ENCODE measurements at places on chromosomes 7 and 10.

GRCh38 chr10:48806342-48806741 lies 121.7 kb downstream of the WDFY4 start:
- DNase-seq = no peak

DNA sequence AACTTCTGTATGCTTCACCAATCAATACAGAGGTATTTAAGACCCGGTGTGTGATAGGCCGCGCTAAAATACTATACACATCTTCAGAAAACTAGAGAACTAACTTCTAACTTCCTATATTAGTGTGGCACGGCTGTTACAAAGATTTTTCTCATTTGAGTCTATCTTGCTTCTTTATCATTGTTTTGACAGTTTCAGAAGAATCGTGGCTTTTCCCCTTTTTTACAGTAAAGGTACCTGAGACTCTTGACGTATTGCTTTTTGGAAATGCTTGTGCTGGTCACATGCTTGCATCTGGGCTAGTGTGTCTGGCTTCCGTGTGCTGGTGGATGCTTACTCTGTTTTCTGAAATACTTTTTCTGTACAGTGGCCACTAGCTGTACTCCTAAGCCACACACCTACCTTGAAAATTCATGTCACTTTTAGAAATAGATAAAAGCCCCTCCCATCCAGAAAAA lies 12.7 kb downstream of the IKZF1 start:
- DNase-seq = no peak

- peak; percentile 23 for DNase-seq
Observed at GRCh38 chr10:102775935-102776669, 32.4 kb downstream of the WBP1L start.

- DNase-seq = no peak
Observed at GRCh38 chr7:4724648-4725013, 42.5 kb downstream of the FOXK1 start.

DNA sequence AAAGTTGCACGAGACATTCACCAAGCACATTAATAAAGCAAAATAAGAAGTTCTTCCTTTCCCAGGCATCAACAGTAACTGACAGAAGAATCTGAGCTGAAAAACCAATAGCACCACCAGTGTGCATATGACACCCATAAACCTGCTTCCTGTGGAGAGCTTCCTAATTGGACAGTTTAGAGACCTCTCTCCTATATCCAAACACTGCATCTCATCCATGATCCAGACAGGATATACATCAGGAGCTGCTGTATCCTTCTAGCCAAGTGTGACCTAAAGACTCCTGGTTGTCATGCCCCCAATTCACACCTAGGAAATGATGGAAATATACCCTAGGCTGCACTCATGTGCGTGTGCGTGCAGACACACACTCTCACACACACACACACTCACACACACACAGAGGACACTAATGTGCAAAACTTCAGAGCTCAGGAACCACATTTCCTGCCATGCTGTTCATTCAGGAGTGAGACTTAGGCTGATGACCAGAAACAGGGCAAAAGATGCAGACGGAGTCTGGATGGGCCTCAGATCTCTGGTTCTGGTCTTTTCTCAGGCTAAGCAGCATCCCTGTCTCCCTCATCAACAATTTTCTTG lies 58.0 kb downstream of the MAP3K8 start:
- no peak for DNase-seq

- DNase-seq = no peak
Observed at GRCh38 chr10:18294633-18295032, 154.4 kb downstream of the CACNB2 start.

DNA sequence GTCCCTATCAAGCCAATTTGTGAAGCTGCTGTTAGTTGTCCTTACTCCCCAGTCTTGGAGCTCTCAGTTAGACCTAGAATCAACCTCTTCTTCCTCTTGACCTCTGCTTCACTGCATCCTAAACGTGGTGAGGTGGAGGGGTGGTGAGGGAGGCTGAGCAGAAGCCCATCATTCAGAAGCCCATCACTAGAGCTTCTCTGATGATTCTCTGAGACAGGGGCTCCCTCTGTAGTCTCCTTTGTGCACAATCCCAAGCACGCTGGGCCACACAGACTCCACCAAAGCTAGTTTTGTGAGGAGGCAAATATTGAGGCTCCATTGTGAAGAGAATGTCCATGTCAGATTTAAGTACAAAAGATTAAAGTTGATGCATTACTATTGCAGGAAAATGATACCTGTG lies 163.8 kb upstream of the PRSS1 start:
- no peak for DNase-seq

DNA sequence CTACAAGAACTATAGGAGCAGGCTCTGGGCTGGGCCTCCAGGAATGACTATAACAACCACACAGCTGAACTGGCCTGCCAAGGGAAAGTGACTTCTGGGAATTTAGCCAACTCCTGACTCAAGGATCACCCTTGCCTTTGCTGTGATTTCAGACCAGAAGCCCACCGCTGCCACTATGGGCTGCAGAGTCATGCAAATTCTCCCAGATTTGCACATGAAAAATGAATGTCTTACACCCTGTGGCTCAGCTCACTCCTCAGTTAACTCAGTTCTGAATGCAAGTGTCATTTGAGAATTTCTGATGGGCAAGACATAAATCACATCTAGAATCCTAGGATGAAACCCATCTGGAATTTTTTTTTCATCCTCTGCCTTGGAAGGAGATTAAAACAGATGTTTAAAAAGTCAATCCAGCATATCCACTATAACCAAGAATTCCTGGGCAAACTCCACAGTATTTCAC lies 186.5 kb upstream of the BET1 start:
- no peak for DNase-seq

GRCh38 chr7:67346876-67347275 lies 350.2 kb downstream of the TYW1 start:
- DNase-seq = no peak

GRCh38 chr10:59635502-59636290 lies 74.0 kb downstream of the SLC16A9 start:
- DNase-seq = no peak

DNA sequence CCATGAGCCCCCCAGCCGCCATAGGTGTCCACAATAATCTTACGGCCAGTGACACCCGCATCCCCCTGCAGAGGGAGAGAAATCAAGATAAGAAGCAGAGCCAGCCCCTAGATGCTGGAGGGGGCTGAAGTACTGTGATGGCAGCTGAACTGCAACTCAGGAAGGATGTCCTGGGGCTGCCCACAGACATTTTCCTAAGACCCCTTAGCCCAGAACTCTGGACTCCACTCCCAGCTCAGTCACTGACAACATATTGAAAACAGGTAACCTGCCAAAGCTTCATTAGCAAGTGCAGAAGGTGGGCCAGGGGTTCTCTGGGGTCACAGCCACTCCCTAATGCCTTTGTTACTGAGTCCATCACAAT lies 14.3 kb downstream of the MAT1A start:
- DNase-seq = no peak

DNA sequence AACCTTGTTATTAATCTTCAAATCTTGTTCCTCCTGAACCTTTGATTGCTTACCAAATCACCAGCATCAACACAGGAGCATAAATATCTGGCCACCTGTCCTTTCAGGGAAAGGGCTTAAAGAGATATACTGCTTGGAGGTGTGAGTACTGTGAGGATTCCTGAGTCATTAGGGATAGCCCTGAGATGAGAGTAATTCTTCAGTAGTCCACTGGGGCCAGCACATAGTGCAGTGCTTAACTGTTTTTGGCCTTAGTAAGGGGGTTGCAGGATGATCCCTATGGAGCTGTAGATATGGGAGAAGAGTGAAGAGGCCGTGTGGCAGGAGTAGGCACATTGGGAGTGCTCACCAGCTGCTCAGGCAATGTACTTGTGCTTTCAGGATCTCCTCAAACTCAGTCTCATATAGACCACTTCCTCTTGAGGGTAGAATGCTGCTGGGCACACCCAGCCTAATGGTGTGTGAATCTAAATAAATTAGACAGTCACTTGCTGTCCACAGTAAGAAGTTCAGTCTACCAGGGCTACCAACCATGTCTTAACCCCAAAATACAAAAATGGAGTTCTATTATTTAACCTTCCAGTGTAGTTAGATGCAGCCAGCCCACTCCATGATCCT lies 26.5 kb upstream of the GPR141 start:
- no peak for DNase-seq

DNA sequence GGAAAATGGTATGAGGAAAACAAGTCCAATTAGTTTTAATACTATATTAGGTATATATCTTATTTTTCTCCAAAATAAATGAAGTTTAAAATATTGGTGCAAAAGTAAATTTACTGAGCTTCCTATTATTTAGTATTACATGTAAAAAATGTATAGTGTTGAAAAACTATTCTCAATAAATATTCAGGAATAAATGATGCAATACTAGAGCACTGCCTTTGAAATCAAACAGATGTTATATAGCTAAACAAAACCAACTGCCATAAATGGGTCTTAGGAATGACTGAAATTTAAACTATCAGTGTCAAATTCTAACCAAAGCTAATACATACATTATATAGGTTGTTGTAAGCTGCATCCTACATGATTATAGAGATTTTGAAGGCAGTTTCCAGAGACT lies 1434.0 kb upstream of the LRRTM3 start:
- DNase-seq = no peak

GRCh38 chr10:125177641-125178640 lies 17.6 kb upstream of the CTBP2 start:
- DNase-seq = no peak

- no peak for DNase-seq
Observed at GRCh38 chr10:27736396-27736795, 9.2 kb downstream of the MKX start.

DNA sequence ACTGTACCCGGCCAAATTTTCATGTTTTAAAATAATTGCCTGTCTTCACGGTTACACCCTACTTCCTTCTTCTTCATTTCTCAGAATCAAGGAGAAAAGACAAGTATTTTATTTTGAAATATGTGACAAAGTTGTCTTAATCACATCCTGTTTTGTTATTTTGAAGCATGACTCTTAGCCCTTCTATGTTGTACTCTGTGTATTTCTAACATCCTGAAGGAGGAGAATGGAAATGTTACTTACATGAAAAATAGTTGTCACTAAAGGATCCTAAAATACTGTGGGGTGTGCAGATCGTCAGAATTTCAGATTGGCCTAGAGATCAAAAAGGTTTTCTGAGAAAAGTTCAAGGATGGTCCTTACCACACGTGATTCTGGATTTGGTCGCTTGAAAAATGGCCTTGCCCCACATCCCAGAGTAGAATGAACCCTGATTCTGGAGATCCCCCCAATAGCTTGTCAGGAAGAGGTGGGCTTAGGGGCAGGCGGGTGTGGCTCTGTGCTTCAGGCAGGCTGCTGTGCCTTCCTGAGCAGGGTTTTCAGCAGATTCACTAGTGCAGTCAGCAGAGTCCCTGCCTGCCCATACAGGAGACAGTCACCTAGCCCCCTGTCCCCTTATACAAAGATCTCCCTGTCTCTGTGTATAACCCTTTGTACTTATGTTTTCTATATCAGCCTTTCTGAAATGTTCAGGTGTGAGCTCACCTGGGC lies 8.6 kb downstream of the UPP1 start:
- DNase-seq = no peak

- DNase-seq = no peak
Observed at GRCh38 chr10:112404617-112405016, 30.7 kb downstream of the ACSL5 start.

DNA sequence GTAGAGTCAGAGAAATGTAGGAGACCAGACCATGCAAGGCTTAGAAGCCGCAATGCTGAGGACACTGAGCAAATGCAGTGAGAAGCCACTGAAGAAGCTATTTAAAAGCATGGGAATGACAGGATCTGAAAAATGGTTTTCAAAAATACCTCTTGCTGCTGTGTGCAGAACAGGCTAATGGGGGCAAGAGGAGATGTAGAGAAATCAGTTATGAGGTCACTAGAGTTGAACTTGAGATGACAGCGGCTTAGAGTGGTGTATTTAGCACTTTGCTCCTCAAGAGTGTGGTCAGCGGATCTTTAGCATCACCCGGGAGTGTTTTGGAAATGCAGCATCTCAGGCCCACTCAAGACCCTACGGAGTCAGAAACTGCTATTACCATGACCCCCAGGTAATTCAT lies 48.8 kb downstream of the KIAA1549 start:
- no peak for DNase-seq

GRCh38 chr7:50281680-50282445 lies 22.7 kb upstream of the IKZF1 start:
- no peak for DNase-seq

DNA sequence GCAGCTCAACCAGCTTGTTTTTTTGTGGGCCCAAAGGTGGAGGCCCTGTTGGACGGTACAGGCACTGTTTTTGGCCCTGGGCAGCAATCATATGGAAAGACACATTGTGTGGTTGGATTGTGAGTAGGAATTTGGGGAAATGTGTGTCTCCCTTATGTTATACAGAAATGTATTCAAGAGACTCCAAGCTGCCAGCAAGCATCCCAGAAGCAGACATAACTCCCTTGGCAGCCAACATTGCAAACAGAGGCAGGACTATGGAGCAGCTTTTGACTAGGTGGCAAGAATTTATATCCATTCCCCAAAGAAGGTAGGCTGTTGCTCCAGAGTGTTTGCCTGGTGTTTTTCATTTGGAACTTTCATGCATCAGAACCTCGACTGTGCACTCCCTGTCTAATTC lies 104.9 kb downstream of the BUB3 start:
- no peak for DNase-seq

- DNase-seq = no peak
Observed at GRCh38 chr7:38306171-38306570, 32.7 kb upstream of the TARP start.

DNA sequence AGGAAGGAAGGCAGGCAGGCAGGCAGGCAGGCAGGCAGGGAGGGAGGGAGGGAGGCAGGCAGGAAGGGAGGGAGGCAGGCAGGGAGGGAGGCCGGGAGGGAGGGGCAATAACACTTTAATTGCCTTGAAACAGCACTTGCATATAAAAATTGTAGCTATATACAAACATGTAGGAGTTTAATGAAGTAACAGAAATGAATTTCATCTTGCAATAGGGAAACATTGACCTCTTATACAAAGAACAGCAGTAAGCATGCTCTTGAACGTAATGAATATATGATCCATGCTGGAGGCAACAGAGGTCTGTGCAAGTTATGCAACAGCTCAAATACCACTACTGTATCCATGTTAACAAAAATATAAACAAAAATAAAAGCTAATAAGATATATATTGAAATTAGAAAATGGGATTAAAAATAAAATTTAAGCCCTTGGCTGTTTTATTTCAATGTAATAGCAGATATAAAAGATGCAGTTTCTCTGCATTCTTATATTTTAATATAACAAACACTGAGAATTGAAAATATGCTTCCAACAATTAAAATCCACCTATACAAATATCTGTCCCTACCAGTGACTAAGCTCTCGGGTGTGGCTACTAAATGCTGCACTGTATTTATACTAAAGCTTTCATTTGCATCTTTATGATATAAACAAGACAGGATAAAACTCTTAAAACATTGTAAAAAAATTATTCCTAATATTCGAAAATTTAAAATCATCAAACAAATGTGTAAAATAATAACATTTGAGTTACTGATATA lies 50.3 kb downstream of the CACNA2D1 start:
- no peak for DNase-seq

DNA sequence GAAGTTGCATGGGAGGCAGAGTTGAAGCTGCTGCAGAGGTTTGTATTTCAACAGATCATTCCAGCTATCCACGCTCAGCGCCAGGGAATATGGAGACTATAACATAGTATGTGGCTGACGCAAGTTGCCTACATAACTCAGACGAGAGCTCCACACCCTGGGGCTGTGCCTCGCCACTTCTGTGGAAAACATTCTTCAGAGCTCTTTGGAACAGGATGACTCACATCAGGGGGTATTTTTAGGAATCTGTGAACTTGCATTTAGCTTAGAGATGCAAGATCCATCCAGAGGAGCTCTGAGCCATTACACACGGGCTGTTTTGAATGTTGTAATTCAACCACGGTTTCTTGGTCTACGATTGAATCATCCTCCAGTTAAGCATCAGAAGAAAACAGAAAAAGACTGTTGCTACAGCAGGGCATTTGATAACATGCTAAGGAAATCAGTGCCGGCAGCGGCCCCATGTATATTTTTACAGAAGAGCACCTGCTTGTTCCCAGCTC lies 481.5 kb upstream of the AKR1E2 start:
- DNase-seq = no peak
